ENCODE measurements at places on chromosomes 12 and 14.

DNA sequence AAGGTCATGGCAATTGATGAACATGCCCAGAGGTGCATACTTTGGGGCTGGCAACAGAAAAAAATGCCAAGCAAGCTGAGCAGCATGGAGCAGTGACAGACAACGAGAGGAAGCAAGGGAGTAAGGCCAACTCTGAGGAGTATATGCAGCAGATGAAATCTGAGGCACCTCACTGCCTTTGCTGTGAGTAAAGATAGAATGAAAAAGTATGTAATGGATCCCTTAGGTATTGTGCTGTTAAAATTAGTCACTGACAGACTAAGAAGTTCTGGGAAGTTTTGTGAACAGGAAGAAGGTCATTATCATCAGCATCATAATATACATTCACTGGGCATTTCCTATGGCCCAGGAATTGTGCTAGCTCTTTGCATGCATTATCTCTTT lies 269.9 kb downstream of the DUSP6 start:
- no peak for DNase-seq
- H3K4me1 ChIP-seq = peaks cover 4% of the 10 kb centered on the region
- no peaks in the 10 kb centered on the region for H3K36me3 ChIP-seq
- no peaks in the 10 kb centered on the region for H3K27me3 ChIP-seq
- H3K4me3 ChIP-seq = no peak overlapping the region

DNA sequence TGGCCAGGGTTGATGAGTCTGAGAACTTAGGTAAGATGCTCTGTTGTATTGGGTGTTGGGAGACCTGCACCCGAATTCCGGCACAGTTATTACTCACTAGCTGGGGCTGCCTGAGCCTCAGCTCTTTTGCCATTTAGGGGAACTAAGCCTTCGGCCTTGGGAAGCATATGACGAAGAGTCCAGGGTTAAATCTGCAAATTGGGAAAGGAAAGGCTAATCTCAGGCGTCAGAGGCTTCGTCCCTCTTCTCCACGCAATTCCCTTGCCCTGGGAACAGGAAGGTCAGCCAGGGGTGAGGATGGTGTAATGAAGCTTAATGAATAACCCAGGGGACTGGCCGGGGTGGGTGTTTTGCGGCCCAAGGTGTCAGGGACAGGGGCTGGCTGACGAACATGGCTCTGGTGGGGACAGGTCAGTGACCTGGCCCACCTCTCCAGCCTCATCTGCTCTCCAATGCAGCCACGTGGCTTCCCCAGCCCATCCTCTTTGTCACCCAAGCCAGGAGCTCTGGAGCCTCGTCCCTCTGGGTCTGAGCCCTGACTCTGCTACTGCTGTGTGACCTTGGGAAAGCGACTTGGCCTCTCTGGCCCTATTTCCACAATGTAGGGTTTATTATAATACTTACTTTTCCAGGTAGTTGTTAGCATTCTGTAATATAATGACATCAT lies 3.8 kb upstream of the SDSL start:
- H3K36me3 ChIP-seq = no peaks in the 10 kb centered on the region
- H3K27ac ChIP-seq = no peak overlapping the region
- H3K27me3 ChIP-seq = peaks cover 2% of the 10 kb centered on the region
- H3K4me1 ChIP-seq = peaks cover 22% of the 10 kb centered on the region
- no peak for DNase-seq
- H3K4me3 ChIP-seq = no peak overlapping the region

DNA sequence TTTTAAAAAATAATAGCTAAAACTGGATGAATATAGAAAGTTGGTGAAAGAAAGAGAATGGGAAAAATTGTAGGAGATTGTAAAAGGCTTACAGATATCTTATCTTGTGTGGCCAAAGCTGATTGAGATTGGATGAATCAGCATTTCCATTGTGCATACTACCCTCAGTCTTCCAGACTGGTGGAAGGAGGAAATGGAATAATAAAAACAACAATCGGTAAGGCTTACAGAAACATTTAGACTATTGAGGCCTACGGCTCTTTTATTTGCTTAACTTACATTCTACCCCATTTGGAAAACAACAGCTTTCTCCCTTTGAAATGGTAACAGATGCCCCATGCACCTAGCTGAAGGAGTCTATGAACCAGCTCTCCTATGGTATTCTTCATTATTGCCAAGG lies 129.8 kb downstream of the PTPRB start:
- H3K36me3 ChIP-seq = no peaks in the 10 kb centered on the region
- no peaks in the 10 kb centered on the region for H3K27me3 ChIP-seq
- H3K27ac ChIP-seq = no peak overlapping the region

GRCh38 chr12:56894698-56895368 lies 39.4 kb downstream of the SDR9C7 start:
- no peaks in the 10 kb centered on the region for H3K4me1 ChIP-seq
- no peak overlapping the region for H3K4me3 ChIP-seq
- H3K27me3 ChIP-seq = no peaks in the 10 kb centered on the region
- no peak for DNase-seq
- H3K36me3 ChIP-seq = no peaks in the 10 kb centered on the region
- no peak overlapping the region for H3K27ac ChIP-seq

GRCh38 chr12:131608740-131609690 lies 101.9 kb upstream of the SFSWAP start:
- no peaks in the 10 kb centered on the region for H3K36me3 ChIP-seq
- H3K4me1 ChIP-seq = peaks cover 8% of the 10 kb centered on the region
- DNase-seq = no peak
- H3K4me3 ChIP-seq = no peak overlapping the region
- H3K27ac ChIP-seq = no peak overlapping the region

- peaks cover 2% of the 10 kb centered on the region for H3K4me1 ChIP-seq
- no peaks in the 10 kb centered on the region for H3K27me3 ChIP-seq
- H3K4me3 ChIP-seq = no peak overlapping the region
- no peaks in the 10 kb centered on the region for H3K36me3 ChIP-seq
- no peak for DNase-seq
These were observed 32.9 kb upstream of the SPTLC2 start for GRCh38 chr14:77649326-77649725.

DNA sequence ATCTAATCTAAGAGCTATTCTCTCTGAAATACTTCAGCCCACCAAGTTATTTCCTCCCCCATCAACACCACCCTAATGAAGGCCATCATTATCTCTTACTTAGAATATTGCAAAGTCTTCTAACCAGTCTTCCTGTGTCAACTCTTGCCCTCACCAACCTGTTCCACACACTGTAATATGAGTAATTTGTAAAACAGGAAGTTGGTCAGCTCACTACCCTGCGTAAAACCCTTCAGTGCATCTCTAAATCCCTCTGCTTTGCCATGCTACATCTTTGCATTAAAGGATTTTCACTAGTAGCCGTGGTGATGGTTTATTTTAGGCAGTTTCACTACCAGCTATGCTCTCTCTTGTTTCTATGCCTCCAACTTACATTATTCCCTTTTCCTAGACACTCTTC lies 70.0 kb downstream of the KIF21A start:
- H3K4me3 ChIP-seq = no peak overlapping the region
- H3K36me3 ChIP-seq = no peaks in the 10 kb centered on the region
- DNase-seq = no peak
- no peak overlapping the region for H3K27ac ChIP-seq
- no peaks in the 10 kb centered on the region for H3K27me3 ChIP-seq
- no peaks in the 10 kb centered on the region for H3K4me1 ChIP-seq

GRCh38 chr14:61768240-61768639 lies 6.0 kb downstream of the SNAPC1 start:
- DNase-seq = no peak
- H3K36me3 ChIP-seq = peaks cover 73% of the 10 kb centered on the region
- no peak overlapping the region for H3K27ac ChIP-seq
- peaks cover 2% of the 10 kb centered on the region for H3K4me1 ChIP-seq

GRCh38 chr14:100304825-100305323 lies 1.4 kb downstream of the SLC25A29 start:
- H3K4me1 ChIP-seq = peaks cover 35% of the 10 kb centered on the region
- peak overlapping the region; percentile 94 for H3K4me3 ChIP-seq
- H3K27ac ChIP-seq = peak overlapping the region; percentile 47

- H3K4me3 ChIP-seq = no peak overlapping the region
- no peaks in the 10 kb centered on the region for H3K27me3 ChIP-seq
- peaks cover 20% of the 10 kb centered on the region for H3K4me1 ChIP-seq
- H3K36me3 ChIP-seq = no peaks in the 10 kb centered on the region
These were observed 10.7 kb downstream of the GPRC5A start for GRCh38 chr12:12902036-12902435.

DNA sequence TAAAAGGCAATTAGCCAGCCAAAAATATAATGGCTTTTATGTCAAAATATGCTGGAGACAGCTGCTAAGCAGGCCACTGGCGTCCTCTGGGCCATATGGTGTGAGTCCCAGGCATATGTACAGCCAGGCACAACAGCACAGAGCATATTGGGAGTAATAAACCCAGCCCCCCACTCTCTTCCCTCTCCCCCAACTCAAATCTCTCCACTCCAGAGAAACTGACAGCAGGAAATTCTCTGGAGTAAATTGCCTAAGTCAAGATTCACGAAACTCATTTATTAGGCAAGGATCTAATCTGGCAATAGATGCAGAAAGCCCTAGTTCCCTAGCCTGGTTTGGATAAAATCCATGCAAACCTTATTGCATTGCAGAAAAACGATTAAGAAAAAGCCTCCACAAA lies 147.9 kb upstream of the SEL1L start:
- no peaks in the 10 kb centered on the region for H3K4me1 ChIP-seq
- DNase-seq = no peak
- no peaks in the 10 kb centered on the region for H3K27me3 ChIP-seq
- H3K36me3 ChIP-seq = no peaks in the 10 kb centered on the region

- no peaks in the 10 kb centered on the region for H3K4me1 ChIP-seq
- H3K27me3 ChIP-seq = no peaks in the 10 kb centered on the region
- H3K4me3 ChIP-seq = no peak overlapping the region
- no peaks in the 10 kb centered on the region for H3K36me3 ChIP-seq
These were observed 187.1 kb downstream of the KITLG start for GRCh38 chr12:88393017-88393767.

- H3K4me3 ChIP-seq = no peak overlapping the region
- DNase-seq = no peak
- peaks cover 38% of the 10 kb centered on the region for H3K27me3 ChIP-seq
- no peak overlapping the region for H3K27ac ChIP-seq
These were observed 228.0 kb upstream of the RTL1 start for GRCh38 chr14:101131451-101131916.

- H3K36me3 ChIP-seq = no peaks in the 10 kb centered on the region
- peak overlapping the region; percentile 90 for H3K4me3 ChIP-seq
- H3K4me1 ChIP-seq = peaks cover 9% of the 10 kb centered on the region
- no peaks in the 10 kb centered on the region for H3K27me3 ChIP-seq
These were observed 385 bp downstream of the CAPRIN2 start for GRCh38 chr12:30754383-30754749.

DNA sequence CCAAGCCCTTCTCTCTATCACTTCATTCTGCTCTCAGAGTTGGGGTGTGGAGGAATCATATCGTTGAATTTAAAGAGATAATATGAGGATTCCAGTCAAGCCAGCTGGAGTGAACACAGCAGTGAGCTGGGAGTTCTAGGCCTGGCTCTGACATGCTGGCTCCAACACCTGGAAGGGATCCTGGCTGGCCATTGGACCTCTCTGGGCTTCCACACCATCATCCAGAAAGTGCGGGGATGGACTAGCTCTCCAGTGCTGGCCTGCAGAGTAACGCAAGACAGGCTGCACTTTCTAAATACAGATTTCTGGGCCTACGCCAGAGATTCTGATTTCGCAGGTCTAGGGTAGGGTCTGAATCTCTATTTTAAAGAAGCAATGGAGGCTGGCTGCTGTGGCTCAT lies 34.8 kb upstream of the HDAC7 start:
- peaks cover 3% of the 10 kb centered on the region for H3K36me3 ChIP-seq
- no peak overlapping the region for H3K27ac ChIP-seq
- no peaks in the 10 kb centered on the region for H3K27me3 ChIP-seq
- H3K4me1 ChIP-seq = no peaks in the 10 kb centered on the region
- no peak for DNase-seq
- H3K4me3 ChIP-seq = no peak overlapping the region

- H3K27me3 ChIP-seq = no peaks in the 10 kb centered on the region
- no peak overlapping the region for H3K4me3 ChIP-seq
- peaks cover 2% of the 10 kb centered on the region for H3K4me1 ChIP-seq
- H3K27ac ChIP-seq = no peak overlapping the region
- peaks cover 42% of the 10 kb centered on the region for H3K36me3 ChIP-seq
These were observed 9.5 kb downstream of the HSP90AA1 start for GRCh38 chr14:102077382-102077709.

- no peaks in the 10 kb centered on the region for H3K27me3 ChIP-seq
- peak within 1 kb of the TSS; percentile 63 for H3K27ac ChIP-seq
- peak within 1 kb of the TSS; percentile 96 for H3K4me3 ChIP-seq
- DNase-seq = peak; percentile 94
- H3K4me1 ChIP-seq = peaks cover 7% of the 10 kb centered on the region
- H3K36me3 ChIP-seq = no peaks in the 10 kb centered on the region
These were observed at the start of gene CPNE8 for GRCh38 chr12:38905480-38906351. TSS of gene CPNE8 (minus strand) at chr12:38905591. CDS start at chr12:38905534, 57 bp downstream.

GRCh38 chr12:94779485-94779884 lies 129.1 kb upstream of the TMCC3 start:
- peak; percentile 72 for DNase-seq
- H3K4me1 ChIP-seq = peaks cover 2% of the 10 kb centered on the region
- peak overlapping the region; percentile 73 for H3K27ac ChIP-seq
- H3K27me3 ChIP-seq = peaks cover 17% of the 10 kb centered on the region
- H3K4me3 ChIP-seq = no peak overlapping the region
- no peaks in the 10 kb centered on the region for H3K36me3 ChIP-seq

DNA sequence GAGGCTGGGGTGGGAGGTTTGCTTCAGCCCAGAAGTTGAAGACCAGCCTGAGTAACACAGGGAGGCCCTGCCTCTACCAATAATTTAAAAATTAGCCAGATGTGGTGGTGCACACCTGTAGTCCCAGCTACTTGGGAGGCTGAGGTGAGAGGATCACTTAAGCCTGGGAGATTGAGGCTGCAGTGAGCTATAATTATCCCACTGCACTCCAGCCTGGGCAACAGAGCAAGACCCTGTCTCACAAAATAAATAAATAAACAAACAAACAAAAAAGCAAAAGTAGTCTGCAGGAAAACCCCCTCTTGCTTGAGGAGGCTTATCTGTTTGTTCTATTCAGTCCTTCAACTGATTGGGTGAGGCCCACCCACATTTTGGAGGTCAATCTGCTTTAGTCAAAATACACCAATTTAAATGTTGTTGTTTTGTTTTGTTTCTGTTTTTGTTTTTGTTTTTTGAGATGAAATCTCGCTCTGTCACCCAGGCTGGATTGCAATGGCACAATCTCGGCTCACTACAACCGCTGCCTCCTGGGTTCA lies 24.9 kb upstream of the TXNRD1 start:
- no peaks in the 10 kb centered on the region for H3K36me3 ChIP-seq
- DNase-seq = no peak
- H3K27ac ChIP-seq = no peak overlapping the region
- H3K4me3 ChIP-seq = no peak overlapping the region

DNA sequence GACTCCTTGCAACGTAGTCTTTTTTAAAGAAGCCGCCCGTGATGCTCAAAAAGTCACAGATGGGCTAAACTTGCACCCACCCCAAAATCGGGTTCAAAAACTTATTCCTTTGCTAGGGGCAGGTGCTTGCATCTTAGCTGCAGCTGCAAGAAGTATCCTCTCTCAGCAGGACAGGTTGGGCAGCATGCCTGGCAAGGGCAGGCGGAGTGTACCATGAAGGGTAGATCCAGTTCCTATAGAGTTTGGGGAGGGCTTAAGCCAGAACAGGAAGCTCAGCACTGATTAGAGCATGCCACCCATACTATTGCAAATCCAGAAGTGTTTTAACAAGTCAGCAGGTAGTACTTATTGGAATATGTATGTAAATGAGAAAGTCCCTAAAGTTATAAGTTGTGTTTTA lies 48.7 kb downstream of the CPM start:
- no peak for DNase-seq
- no peak overlapping the region for H3K27ac ChIP-seq
- H3K4me3 ChIP-seq = no peak overlapping the region
- H3K4me1 ChIP-seq = no peaks in the 10 kb centered on the region
- H3K27me3 ChIP-seq = no peaks in the 10 kb centered on the region

GRCh38 chr12:103884316-103884715 lies 43.3 kb upstream of the NT5DC3 start:
- H3K27ac ChIP-seq = no peak overlapping the region
- no peak overlapping the region for H3K4me3 ChIP-seq
- H3K27me3 ChIP-seq = no peaks in the 10 kb centered on the region
